ENCODE measurements at places on chromosomes 4 and X.

GRCh38 chr4:114025176-114025777 is 45.8 kb upstream of the ARSJ start:
- DNase-seq, result no peak

DNA sequence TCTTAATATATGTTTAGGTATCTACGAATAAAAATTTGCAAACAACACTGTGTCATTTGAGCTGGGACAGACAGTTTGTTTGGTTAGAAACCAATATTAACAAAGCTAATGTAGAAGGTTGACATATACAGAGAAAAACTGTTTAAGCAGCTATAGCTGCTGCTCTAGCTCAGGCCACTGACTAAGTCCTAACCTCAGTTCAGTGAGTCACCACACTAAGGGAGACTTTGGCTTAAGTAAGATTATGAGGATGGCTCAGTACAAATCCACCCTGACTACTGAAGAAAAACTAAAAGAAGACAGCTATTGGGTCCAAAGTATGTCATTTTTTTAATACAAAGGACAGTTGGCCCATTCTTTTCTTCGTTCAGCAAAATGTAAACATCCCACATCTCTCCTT is 717.3 kb upstream of the ACTRT1 start:
- DNase-seq, result no peak

- no peak for DNase-seq
Observed at GRCh38 chr4:14083150-14083549, 455.6 kb upstream of the BOD1L1 start.

DNA sequence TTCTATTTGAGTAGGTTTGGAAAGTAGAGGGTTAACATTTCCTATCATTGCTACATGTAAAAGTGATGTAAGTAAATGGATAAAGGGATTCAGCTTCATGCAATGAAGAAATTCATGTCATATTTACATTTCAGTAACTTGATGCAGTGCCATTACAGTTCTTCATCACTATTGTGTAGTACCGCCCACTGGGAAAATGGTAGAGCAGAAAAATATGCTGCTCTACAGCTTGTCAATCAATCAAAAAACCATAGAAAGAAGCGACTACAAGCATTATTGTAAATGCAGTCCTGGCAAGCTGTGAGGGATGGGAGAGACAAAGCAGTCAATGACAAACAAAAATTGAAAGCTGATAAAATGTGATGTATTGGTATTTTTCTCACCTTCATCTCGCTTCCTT is 1597.9 kb downstream of the RPA4 start:
- no peak for DNase-seq

- DNase-seq, result no peak
Observed at GRCh38 chrX:28188526-28188925, 207.3 kb upstream of the DCAF8L1 start.

- DNase-seq, result no peak
Observed at GRCh38 chr4:175953960-175954521, 111.6 kb upstream of the WDR17 start.

GRCh38 chr4:159495515-159496236 is 392.8 kb downstream of the RAPGEF2 start:
- DNase-seq, result no peak

DNA sequence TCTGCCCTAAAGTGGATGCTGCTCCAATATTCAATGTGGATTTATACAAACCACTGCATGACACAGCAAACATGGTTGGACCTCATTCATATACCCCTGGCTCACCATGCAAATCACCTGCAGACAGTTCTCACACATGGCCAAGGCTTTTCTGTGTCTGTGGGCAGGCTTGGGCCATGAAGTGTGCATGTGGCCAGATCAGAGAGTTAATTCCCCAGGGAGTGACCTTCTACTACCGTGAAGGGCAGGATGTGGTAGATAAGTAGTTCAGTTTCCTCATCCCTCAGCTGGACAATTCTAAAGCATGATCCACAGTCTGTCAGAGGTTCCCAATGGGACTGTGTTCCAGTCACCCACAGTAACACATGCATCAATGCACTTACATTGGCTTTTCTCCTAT is 24.6 kb upstream of the BCLAF3 start:
- no peak for DNase-seq

- no peak for DNase-seq
Observed at GRCh38 chr4:103306870-103307375, 108.8 kb upstream of the CENPE start.

- no peak for DNase-seq
Observed at GRCh38 chr4:88442689-88443191, 14.2 kb upstream of the HERC5 start.

DNA sequence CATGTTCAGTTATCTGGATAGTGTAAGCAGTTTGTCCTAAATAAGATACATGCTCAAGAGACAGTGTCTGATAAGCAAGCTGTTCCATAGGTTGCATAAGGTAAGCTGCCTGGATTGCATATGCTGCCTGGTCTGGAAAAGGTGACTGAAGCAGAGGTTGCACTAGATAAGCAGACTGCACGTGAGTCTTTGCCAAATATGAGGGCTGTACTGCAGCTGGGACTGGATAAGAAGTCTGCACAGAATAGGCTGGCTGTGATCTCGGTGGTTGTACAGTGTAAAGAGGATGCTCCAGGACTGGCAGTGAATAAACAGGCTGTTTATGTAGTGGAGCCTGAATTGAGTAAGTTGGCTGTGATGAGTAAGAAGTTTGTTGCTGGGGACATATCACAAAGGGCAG is 68.9 kb downstream of the WNK3 start:
- DNase-seq, result no peak

GRCh38 chr4:14180166-14180565 is 552.6 kb upstream of the BOD1L1 start:
- no peak for DNase-seq

DNA sequence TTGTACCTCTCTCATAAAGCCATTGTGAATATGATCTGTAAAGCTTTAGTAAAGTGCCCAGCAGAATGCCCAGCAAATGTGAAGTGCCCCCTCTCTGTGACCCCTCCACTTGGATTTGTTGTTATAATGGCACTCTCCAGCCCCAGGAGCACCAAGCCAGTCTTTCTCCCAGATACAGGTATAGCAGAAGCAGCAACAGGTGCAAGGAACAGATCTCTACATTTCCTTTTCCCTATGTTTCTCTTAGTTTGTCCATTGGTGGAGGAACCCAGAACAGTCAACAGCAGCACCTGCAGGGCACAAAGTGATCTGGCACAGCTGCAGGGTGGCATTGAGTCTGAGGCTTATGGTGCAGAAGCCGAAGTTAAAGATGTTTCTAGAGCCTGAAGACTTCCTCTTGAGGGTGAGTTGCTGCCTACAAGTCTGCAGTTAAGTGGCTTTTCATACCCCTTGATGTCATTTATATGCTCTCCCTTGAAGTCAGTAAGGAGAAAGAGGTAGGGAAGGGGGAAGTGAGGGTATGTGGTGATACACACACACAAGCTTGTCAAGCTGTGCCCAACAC is 16.1 kb upstream of the CXCL3 start:
- no peak for DNase-seq

- DNase-seq, result no peak
Observed at GRCh38 chr4:81758574-81759264, 287.0 kb upstream of the RASGEF1B start.

GRCh38 chr4:120736312-120736711 is 186.2 kb downstream of the PRDM5 start:
- no peak for DNase-seq

DNA sequence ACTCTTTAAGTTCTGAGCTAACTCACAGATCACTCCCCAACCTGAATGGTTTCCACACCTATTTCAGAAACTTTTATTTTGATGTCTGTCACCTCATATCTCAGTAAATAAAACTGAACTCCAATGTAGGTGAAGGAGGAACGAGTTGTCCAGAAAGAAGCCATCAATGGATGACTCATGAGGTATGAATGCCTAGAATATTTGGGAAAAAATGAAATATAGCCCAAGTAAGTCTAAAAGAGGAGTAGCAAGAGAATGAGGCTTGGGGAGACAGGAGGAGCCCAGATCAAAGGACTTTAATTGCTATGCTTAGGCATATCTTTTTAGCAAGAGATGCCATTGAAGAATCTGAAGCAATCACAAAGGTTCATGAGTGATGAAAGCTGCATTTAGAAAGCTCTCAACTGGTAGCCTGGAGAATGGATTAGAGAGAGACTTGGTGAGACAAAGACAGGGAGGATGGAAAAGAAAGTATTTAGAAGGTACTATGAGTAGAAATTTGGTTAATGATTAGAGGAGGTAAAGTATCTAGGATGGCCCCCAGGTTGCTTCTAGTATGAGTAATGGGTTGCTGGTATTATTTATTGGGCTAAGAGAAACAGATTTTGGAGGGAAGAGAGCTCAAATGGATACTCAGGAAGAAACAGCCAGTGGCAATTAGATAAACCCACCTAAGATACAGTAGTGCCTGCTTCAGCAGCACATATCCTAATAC is 39.4 kb downstream of the NOCT start:
- no peak for DNase-seq

DNA sequence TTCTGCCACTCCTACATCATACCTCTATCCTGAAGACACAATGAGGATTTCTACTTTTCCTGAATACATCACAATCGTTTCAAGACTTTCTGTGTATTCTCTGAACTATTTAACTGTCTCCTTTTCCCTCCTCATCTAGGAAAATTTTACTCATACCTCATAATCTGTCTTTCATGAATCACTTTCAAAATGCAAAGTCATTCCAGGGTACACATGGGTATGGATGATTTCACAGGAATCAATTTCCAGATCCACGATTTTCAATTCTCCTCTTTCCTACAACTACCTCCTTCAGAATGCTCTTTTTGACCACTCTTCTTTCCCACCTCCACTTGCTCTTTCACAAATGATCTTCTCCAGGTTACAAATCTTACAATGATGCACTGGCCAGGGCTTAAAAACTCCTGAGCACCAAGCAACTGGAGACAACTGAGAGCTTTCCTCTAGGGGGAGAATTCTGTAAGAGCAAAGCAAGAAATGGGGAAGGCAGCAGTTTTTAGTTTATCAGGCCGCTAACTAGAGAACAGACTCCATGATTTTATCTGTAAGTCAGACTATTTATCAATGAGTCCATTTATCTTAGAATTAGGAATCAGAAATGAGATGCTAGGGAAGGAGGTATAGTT is 116.4 kb downstream of the PPP3CA start:
- no peak for DNase-seq

- DNase-seq, result no peak
Observed at GRCh38 chr4:86354390-86354789, 5.5 kb downstream of the MAPK10 start.

DNA sequence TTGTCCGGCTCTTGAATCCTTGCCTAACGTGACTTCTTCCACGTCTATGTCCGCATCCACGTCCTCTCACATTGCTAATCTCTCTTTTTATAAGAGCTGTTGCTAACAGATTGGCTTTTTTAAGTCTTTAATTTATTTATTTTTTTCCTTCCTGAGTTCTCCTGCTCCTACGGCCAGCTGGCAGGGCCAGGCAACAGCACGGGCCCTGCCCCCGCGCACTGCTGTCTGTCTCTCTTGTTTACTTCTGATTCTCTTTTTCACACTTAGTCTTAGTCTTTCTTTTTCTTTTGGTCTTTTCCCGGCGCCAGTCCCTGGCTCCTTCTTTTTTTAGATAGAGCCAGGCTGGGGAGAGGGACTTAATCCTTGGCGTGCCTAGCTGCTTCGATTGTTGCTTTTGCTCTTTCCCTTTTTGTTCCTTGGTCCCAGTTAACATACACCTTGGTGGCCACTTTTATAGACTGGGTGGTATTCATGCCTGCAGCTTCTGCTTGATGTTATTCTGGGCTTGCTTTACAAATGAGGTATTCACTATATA is 53.2 kb upstream of the RBMX start:
- no peak for DNase-seq

DNA sequence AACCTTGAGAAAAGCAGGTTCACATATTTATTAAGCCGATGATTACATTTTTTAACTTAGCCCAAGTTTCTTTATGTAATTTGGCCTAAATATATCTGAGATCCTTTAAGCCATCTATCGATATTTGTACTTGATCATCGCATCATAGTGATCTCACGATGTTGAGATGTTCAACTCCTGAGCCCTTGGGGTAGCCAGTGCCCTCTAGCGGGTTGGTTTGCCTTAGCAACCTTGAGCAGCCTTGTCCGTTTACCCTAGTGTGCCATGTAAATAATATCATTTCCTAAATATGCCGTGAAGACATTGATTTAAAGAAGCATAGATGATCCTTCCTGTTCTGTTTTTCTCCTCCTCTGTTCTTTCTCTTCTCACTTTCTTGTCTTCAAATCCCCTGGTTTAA is 432.2 kb downstream of the RPA4 start:
- no peak for DNase-seq

DNA sequence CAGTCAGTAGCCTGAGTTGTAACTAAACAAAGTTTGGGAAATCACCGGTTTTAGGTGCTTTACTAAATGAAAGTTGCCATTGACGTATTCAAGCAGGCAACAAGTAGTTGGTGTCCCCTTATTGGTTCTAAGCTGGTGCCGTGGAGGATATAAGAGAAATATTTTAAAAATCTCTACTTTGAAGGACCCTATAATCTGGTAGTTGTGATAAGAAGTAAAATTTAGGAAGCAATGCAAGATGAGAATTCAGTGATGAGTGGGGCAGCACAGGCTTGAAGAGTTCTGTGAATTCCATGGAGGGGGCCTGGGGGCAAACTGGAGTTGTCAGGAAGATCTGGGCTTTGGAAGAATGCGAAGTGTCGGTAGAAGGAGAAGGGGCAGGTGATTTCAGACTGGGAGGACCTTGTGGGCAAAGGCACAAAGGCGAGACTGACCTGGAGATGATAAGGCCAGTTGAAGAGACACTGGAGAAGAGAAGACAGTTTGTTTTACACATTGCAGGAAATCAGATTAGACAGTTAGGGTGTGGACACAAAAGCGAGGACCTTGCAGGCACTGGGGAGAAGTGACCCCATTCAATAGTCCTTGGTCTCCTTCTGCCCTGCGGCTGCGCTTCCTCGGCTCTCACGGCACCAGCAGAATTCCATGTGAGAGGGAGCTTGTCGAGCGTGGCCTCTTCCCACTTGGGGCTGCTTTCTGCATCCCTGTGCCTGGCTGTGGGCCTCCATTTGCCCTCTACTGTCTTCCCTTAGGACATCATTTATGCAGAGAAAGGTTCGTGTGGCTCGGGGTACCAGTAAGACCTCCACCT is 1.3 kb downstream of the RHOH start:
- DNase-seq, result peak; percentile 66

GRCh38 chr4:2442175-2442993 is 23.6 kb downstream of the CFAP99 start:
- no peak for DNase-seq

- no peak for DNase-seq
Observed at GRCh38 chrX:126658447-126658846, 105.8 kb upstream of the DCAF12L1 start.

DNA sequence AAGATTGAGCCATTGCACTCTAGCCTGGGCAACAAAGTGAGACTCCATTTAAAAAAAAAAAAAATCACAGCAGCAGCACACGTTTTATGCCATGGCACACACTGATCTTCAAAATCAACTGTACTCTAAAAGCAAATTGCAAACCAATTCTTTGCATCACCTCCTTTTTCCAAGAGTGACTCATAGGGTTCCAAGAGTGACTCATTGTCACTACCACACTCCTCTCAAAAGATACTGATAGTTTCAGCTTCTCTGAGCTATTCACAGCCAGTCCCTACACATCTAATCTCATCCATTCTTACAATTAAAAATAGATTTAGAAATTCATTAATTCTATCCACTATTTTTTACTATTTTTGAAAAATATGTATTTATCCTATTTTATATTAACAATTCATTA is 1494.9 kb upstream of the AGA start:
- no peak for DNase-seq

Data from activated T-cell treated with anti-CD3 and anti-CD28 coated beads, Interleukin-2, amount 50 U/mL, for 24 hours (primary cell).